Karpas-422 (cell line): ENCODE measurements at places on chromosomes 13 and 19. TPM values are rescaled to one million over a fixed set of nuclear protein-coding genes. Genes with fewer than 3 reads are reported as not detected.

CCNE1 gene
- 12.0 and 20.1 TPM in 2 replicates for total RNA-seq

KCNJ14 gene
- total RNA-seq: 0.69 and 1.1 TPM in 2 replicates

LHFPL6 gene
- total RNA-seq: not detected in 2 replicates

ERICH6B gene
- not detected in 2 replicates for total RNA-seq

POSTN gene
- total RNA-seq: not detected in 2 replicates

GZMM gene
- 0.32 TPM in 1 of 2 replicates, not detected in the other for total RNA-seq

GARIN5A gene
- 1.2 TPM in 1 of 2 replicates, not detected in the other for total RNA-seq

DNA sequence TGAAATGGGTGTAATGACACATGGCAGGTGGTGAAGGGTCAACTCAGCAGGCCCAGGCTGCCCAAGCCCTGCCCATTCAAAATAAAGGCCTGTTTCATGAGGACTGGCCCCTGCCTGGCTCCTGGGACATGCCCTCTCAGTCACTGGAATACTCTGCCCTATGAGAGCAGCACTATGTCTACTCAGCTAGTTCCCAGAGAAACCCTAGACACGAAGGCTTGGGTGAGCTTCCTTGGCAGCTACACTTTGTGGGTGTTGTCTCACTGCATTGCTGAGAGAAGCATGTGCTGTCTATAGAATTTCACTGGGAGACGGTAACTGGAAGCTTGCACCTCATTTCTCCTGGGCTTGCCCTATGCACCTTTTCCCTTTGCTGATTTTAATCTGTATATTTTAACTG, 752.8 kb downstream of the LIG4 start:
- DNase-seq: no peak

DNA sequence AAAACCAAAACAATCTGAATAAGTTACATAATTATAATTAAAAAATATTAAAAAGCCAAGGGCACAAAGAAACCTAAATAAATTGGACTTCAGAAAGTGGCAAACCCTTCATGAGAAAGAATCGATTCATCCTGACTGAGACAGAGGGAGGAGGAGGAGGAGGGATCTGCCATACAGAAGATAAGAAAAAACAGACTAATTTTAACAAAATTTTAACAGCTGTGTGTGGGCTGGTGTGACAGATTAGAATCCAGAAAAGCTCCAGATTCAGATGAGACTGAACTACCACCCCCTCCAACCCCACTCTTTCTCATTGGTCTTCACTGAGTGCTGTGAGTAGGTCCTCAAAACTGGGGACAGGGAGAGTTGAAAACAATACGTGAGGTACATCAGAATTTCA, 111.5 kb upstream of the HTR2A start:
- no peak for DNase-seq
